Activated naive CD8-positive, alpha-beta T cell treated with anti-CD3 and anti-CD28 coated beads, Interleukin-2, amount 50 U/mL, for 24 hours (primary cell): ENCODE measurements at places on chromosomes 2 and 18.

- no peak for DNase-seq
These were observed 70.8 kb downstream of the RAPGEF4 start for GRCh38 chr2:172806493-172806892.

DNA sequence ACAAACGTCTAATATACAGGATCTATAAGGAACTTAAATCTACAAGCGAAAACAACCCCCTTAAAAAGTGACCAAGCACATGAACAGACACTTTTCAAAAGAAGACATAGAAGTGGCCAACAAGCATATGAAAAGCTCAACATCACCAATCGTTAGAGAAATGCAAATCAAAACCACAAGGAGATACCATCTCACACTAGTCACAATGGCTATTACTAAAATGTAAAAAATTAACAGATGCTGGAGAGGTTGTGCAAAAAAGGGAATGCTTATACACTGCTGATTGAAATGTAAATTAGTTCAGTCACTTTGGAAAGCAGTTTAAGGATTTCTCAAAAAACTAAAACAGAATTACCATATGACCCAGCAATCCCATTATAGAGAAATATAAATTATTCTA lies 1148.5 kb upstream of the FAM98A start:
- no peak for DNase-seq

- no peak for DNase-seq
These were observed 173.7 kb downstream of the CELF4 start for GRCh38 chr18:37391698-37392548.

DNA sequence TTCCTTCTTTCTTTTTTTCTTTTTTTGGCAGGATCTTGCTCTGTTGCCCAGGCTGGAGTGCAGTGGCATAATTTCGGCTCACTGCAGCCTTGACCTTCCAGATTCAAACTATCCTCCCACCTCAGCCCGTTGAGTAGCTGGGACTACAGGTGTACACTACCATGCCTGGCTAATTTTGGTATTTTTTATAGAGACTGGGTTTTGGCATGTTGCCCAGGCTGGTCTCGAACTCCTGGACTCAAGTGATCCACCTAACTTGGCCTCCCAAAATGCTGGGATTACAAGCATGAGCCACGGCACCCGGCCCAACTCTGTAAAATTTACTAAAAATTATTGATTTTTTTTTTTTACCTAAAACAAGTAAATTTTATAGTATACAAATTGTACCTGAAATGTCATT lies 360.8 kb downstream of the ALK start:
- DNase-seq: no peak

GRCh38 chr2:152050341-152050740 lies 48.5 kb downstream of the CACNB4 start:
- no peak for DNase-seq

- DNase-seq: no peak
These were observed 11.9 kb downstream of the ELP2 start for GRCh38 chr18:36141576-36141975.

- DNase-seq: no peak
These were observed 26.3 kb downstream of the DHRS9 start for GRCh38 chr2:169095621-169096105.

- no peak for DNase-seq
These were observed 37.2 kb downstream of the LRPPRC start for GRCh38 chr2:43958397-43959275.
